ENCODE measurements at places on chromosomes 1 and 21.
A peak's percentile ranks its signal among the peaks of the same experiment; 100 is the strongest.

DNA sequence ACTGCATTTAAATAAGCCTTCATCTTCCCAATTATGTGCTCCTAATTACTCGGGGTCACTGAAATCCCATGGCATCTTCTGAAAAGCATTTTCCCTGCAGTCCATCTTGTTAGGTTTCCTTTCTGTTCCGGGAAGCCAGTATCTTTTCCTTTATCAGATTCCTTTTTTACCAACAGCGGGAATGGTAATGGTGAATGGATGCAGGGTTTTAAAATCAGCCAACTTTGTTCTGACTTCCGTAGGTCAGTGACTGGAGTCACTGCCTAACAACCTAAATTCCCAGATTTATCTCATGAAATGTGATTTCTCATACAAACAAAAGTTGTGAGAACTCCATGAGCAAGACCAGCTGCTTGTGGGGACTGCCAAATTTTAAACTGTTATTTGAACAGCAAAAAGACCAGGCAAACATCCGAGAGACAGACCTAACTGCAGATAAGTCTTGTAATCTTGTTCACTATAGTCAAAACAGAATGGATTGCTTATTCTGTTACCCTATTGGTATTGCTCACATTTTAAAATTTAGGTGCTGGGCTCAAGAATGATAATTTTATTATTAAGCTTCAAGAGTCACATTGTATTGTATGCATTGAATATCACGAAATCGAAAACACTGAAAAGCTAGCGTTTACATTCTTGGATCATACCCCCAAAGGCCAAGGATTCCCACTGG is 1.2 kb upstream of the RWDD3 start:
- no peak for DNase-seq

DNA sequence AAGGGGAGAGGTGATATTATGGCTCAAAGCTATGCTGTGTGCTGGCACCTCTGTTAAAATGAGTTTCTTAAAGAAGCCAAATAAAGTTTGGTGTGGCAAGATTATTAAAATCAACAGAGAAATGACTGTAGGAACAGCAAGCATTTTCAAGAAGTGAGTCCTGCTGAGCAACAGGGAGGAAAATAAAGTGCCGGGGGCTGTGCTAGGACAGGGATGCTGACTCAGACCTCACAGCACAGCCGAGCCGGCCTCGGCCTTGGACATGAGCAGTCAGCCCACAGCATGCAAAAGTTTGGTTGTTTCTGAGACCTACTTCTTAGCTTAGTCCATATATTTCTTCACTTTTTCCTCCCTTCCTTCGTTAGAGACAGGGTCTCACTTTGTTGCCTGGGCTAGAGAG is 19.2 kb downstream of the CNIH3 start:
- DNase-seq: no peak

- DNase-seq: peak; percentile 65
Observed at GRCh38 chr1:6475381-6476133, 9.6 kb upstream of the TNFRSF25 start.

DNA sequence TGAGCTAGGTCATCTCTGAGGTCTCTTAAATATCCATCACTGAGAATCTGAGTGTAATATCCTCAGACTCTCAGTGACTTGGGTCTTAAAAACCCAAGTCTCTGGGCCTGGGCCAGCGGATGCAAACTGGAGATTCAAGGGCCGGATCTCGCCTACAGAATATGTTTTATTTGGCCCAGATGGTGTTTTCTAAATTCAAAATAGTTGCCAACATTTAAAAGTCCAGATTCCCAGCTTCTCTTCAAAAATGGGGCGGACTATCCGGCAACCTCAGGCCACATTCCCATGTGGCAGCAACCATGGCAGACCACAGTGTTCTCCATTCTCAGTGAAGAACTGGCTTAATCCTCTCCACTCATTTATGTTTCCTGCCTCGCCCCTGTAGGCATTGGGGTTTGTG is 12.7 kb upstream of the HEYL start:
- no peak for DNase-seq

- DNase-seq: no peak
Observed at GRCh38 chr1:173878251-173878650, 10.1 kb downstream of the ZBTB37 start.

- DNase-seq: peak; percentile 15
Observed at GRCh38 chr1:181179987-181180365, 91.5 kb downstream of the IER5 start.

- DNase-seq: no peak
Observed at GRCh38 chr21:26195708-26196107, 25.1 kb upstream of the APP start.

DNA sequence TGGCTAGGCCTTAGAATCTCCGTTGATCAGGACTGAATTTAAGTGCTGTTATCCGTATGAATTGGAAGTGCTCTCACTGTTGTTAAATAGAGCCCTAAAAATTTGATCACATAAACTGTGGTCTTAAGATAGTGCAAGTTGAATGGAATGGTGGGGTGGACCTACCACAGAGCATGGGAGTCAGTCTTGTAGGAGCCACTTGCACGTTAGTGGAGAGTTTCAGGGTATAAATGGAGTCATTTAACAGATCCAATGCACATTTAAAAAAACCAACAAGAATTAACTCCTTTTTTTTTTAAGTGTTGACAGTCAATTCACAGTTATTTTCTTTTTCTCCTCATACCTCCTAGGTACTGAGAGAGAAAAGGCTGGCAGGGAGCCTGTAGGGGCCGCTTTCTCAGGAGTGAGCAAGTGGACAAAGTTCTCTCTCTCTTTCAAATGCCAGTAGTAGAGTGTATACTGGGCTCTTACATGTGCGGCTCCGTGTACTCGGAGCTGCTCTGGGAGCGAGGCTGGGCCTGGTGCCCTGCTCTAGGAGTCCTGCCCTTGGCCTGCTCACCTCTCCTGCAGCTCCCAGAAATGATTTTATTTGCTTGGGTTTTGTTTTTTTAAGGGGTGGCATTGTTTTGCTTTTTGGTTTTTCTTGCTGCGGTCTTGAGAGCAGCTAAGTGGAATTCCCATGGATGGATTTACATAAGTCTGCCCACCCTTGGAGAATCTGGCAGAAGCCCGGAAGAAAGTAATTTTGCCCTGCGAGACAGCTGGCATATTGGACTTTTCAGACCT is 91.3 kb downstream of the ATP5PO start:
- no peak for DNase-seq

DNA sequence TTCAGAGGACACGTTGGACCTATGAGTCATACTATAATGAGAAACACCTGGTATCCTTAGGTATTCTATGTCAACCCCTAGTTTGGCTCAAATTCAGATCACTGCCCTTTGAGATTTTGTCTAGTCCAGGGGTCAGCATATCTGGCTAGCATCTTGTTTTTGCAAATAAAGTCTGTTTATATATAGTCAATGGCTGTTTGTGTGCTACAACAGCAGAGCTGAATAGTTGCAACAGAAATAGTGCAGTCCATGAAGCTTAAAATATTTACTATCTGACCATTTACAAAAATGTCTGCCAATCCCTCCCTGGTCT is 48.5 kb upstream of the EDEM3 start:
- DNase-seq: no peak

- DNase-seq: no peak
Observed at GRCh38 chr1:248914796-248915381, 8.9 kb downstream of the PGBD2 start.

DNA sequence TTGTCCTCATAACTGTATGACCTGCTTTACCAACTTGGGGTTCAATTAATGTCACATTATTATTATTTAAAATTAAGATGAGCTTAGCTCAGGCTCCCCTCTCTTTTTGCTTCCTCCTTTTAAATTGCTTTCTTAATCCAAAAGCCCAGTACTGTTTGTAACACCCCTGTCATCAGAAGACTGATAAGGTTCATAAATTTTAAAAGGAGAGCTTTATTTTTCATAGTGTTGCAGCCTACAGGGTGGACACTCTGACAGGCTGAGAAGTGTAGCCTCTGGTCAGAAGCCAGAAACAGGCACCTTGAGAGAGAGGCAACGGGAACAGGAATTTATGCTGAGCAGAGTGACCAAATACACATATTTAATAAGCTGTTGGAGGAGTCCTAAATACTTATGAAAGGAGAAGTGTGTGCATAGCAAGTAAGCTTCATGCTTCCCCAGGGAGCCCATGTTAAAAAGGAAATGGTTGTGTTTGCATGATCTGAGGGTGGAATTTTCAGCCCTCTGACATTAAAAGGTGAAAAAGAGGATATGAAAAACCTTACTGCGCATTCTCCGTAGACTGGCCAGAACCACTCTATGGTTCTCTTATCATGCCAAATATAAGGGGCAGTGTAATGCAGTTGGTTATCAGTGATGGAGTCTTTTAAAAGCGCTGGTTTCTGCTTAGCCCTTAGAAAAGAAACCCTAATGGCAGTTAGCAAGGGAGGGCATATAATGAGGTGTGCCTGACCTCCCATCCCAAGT is 30.5 kb upstream of the FGGY start:
- DNase-seq: no peak

DNA sequence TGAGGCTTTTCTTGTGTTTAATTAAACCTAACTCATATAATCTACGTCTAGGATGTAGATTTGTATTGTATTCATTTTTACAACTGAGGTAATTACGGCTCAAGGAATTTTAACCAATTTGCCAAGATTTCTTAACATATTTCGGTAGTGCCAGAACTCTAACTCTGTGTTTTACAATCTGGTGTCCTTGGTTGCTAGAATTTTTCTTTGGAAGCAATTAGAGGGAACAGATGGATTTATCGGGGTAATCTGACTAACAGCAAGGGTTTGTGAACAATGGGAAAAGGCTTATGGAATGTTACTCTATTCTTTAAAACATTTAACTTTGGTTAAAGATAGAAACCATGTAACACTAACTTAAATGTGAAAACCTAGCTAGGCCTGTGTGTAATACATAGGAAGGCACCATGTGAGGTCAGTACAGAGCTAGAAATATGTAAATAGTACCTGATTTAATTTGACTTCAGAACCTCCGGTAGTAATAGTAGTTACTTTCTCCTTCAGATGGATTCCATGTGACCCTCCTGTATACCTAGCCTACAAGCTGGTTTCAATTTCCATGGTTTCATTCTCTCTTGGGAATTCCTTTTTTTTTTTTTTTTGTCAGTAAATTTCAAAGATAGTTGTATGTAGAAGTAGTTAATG is 1.2 kb downstream of the MTF2 start:
- DNase-seq: no peak

DNA sequence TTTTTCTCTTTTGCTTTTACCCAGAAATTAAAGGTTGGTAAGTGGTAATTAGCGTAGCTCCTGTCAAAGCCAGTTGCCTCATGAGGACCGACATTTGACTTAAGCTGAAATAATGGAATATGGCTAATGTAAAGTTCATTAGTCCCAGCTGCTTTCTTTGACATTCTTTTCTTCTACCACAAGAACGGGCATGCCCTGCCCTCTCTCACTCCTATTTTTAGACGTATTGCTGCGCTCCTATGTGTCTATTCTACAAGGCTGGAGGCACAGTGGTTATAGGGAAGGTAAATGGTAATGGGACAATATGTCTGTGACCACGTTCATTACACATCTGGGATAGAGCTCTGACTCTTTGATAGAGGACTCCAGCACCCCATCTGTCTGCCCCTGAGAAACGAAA is 6.8 kb downstream of the CORT start:
- DNase-seq: no peak

DNA sequence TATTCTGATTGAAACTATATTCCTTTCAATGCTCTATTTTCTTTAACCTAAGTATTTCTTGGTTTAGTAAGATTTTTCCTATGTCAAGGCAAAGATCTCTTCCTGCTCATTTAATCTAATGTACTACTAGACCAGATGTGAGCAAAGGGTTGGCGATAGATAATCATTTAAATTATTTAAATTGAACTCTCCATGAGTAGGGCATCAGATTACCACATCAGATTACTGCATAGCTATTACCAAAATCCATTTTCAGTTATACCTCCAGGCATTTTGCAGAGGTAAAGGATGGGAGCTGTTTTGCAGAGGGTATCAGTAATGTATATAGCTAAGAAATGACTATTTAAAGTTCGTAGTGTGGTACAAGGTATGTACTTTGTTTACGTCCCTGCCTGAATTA is 607.9 kb downstream of the PTPRC start:
- DNase-seq: no peak

DNA sequence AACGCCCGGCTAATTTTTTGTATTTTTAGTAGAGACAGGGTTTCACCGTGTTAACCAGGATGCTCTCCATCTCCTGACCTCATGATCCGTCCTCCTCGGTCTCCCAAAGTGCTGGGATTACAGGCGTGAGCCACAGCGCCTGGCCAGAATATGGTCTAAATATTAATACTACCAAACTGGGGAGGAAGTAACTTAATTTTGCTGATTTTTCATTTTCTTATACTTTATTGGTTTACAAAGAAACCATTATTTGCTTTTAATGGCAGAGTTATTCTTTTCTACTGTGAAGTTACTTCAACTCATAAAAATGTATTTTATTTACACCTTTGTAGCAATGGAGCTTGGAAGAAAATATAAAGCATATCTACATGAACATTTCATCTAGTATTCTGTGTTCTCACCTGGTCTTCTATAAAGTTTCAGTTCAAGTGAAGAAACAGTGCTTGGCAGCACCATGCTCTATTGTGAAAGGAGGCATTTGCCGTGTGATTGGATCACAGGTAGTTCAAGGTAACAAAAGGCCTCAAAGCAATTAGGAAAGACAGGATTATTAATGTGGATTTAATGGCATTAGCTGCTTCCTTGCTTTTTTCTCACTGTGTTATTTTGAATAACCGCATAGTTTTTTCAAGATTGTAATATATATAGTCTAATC is 13.6 kb downstream of the GBP1 start:
- DNase-seq: no peak

- DNase-seq: no peak
Observed at GRCh38 chr21:39000496-39000895, 182.8 kb downstream of the PSMG1 start.

- no peak for DNase-seq
Observed at GRCh38 chr1:109788695-109789521, 25.2 kb upstream of the EPS8L3 start.

GRCh38 chr1:234710936-234711724 is 101.2 kb upstream of the IRF2BP2 start:
- DNase-seq: no peak

Data from neural crest cell (in vitro differentiated cells).